ENCODE measurements at places on chromosomes 7 and 10.

- no peak for DNase-seq
Measured at GRCh38 chr10:58885686-58886345, 290.6 kb upstream of the PHYHIPL start.

GRCh38 chr7:12694817-12695216 lies 7.4 kb downstream of the ARL4A start:
- no peak for DNase-seq

- no peak for DNase-seq
Measured at GRCh38 chr7:80584778-80585177, 53.7 kb upstream of the CD36 start.

GRCh38 chr10:75532253-75532924 lies 101.0 kb downstream of the LRMDA start:
- DNase-seq: no peak

GRCh38 chr7:98617960-98618418 lies 904 bp downstream of the NPTX2 start:
- no peak for DNase-seq

- DNase-seq: no peak
Measured at GRCh38 chr7:80785276-80785675, 133.6 kb downstream of the SEMA3C start.

GRCh38 chr7:47758546-47758945 lies 176.6 kb upstream of the TNS3 start:
- no peak for DNase-seq

GRCh38 chr10:93126483-93127052 lies 52.9 kb downstream of the CYP26A1 start:
- DNase-seq: peak; percentile 60

DNA sequence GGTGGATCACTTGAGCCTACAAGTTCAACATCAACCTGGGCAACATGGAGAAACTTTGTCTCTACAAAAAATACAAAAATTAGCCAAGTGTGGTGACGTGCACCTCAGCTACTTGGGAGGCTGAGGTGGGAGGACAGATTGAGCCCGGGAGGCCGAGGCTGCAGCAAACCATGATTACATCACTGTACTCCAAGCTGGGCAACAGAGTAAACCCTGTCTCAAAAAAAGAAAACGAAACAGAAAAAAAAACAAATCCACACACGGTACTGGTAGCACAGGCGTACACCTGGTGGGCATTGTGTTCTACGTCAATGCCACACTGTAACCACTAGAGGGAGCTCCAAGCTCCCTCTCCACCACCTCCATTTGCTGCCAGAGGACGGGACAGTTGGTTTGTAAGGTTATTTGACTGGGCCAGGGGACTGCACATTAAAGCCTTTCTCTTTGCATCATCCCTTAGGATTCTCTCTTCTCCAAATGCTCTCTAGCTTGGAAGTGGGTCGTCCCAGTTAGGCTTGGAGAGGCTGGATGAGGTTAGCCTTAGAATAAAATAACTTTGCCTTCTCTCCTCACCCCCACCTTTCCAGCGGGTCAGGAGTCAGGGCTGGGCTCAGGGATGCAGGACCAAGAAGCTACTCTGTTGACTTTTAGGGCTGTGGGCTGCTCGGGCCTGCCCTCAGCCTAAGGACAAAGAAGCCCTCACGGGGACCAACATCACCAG lies 130.8 kb downstream of the SORBS1 start:
- peak; percentile 61 for DNase-seq

DNA sequence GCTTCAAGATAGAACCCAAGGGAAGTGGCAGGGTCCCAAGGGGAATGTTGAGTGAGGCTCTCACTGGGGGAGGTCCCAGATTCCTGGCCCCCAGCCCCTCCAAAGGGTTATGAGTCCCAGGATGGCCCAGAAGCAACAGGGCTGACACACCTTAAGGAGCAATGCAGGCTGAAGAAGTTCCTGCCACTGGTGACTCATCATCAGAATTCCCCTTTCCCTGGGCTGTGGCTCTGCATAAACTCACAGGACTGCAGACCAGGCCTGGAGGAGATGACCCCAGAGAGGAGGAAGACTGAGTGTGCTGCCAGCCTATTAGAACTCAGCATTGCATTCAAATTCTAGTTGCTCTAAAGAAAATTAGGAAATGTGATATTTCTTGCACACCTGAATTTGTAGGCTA lies 126.7 kb downstream of the DPP6 start:
- DNase-seq: no peak

DNA sequence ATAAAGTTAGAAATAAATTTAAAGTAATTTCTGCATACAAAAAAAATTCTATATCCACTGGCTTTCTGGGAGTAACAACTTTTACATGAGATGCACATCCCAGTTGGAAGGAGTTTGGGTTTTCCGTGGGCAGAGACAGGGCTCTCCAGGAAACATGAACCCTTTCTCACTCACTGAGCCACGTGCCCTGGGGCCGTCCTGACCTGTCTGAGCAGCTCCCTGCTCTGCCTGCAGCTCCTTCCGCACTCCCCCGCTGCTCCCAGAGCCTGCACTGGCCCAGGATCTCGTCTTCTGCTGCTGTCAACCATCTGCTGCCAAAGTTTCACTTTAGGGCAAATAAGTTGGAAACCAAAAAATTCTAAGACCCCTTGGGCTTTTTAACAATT lies 169.1 kb downstream of the DIP2C start:
- DNase-seq: no peak

DNA sequence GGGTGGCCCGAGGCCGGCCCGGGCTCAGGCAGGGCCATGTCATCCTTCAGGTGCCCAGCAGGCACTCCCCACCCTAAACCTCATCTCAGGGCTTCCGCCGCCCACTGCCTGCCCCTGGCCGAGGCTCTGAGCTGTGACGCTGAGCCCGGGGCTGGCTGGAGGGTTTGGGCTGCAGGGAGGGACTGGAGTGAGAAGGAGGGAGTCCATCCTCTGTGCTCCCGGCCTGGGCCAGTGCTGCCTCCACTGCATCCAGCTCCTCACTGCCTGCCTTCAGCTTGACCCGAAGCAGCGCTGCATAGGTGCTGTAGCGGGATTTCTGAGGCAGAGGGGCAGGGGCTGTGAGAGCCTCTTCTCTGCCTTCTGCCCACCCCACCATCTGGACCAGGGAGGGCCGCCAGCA lies 7.6 kb downstream of the NFKB2 start:
- DNase-seq: no peak

- DNase-seq: no peak
Measured at GRCh38 chr7:155430606-155431005, 27.3 kb upstream of the EN2 start.

GRCh38 chr7:39536951-39537350 lies 29.3 kb upstream of the YAE1 start:
- no peak for DNase-seq

GRCh38 chr7:151631953-151632749 lies 112.5 kb upstream of the RHEB start:
- DNase-seq: peak; percentile 93

DNA sequence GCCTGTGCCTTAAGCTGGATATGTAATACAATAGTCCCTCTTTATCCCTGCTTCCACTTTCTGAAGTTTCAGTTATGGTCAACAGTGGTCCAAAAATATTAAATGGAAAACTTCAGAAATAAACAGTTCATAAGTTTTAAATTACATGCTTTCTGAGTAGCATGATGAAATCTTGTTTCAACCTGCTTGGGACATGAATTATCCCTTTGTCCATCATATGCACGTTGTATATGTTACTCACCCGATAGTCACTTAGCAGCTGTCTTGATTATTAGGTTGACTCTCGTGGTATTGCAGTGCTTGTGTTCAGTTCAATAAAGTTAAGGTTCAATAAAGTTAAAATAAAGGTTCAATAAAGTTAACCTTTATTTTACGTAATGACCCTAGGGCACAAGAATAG lies 25.5 kb downstream of the C1GALT1 start:
- no peak for DNase-seq

GRCh38 chr10:36265741-36266140 lies 623.6 kb upstream of the FZD8 start:
- no peak for DNase-seq

DNA sequence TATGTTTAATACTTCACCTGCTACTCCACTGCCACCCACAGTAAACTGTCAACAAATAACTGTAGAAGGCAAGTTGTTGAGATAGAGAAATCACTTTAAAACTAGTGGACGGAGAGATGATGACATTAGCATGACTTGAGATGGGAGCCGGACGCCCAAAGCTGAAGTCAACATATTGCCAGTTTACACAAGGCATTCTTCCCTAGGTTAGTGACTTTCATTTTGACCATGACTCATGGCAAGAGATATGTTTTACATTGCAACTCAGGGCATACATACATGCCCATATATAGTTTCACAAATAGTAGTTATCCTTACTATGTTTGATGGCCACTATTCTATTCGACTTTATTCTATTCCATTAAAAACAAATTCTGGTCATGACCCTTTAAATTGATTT lies 296.6 kb downstream of the PLXNA4 start:
- DNase-seq: no peak
